ENCODE measurements at places on chromosomes 7 and 10. TPM values are rescaled to one million over a fixed set of nuclear protein-coding genes. Genes with fewer than 3 reads are reported as not detected.

DNA sequence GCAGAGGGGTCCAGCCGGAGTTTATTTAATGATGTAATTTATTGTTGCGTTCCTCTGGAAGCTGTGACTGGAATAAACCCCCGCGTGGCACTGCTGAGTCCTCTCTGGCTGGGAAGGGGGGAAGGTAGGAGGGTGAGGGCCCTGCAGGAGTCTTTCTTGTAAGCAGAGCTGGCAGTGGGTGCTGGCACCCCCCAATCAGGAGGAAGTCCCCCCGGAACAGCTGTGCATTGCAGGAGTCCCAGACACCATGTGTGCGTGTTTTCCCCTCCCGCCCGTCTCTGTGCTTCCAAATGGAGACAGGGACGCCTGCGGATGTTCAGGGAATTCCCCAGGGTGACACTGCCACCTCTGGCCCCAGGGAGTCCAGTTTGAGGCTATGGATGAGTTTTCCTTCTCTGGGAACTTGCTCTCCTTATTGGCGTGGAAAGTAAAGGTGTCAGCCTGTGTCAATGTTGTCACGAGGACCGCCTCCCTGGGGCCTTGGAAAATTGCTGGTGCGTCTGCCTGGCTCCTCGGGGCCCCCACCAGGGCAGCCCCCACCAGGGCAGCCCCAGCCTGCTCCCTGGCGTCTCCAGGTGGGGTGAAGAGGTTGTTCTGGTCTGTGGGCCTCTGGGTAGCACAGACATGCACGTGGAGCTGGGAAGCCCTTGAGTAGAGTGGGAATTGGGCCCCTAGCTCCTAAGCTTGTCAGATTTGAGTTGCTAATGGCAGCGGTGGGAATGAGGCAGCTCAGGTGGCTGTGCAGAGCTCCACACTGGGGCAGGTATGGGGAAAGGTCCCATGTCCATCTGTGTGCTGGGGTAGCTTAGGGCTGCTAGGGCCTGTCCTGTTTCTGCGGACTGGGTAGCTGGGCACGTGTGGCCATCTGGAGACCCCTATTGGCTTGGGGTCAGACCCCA is 2.7 kb downstream of the FZD9 start:
- DNase-seq, result peak; percentile 44

HMX2 gene
- not detected for total RNA-seq

DNA sequence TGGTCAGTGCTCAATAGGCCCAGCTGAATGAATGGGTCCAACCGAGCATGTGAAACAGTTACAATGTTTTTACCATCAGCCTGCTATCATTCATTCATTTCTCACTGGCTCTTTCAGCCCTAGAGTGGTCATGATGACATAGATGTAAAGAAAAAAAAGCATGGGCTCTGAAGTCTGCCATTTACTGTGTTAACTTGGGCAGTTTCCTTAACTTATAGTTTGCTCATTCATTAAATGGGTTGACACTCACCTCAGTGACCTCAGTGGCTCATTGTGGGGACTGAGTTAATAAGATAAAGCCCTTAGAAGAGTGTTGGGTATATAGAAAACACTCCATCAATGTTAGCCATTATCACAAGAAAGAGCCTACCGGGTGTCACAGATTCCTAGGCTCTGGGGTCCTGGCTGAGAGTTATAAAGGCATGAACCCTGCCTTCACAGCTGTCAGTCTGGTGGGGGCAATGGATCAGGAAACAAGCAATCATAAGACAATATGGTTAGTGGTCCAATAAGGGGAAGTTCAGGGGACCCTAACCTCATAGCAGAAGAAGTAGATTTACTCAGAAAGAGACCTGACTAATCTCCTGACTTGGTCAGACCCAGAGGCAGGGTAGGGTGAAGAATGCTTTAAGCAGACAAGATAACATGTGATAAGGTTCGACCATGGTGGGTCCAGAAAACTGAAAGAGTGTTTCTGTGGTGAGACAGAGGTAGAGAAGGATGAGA is 29.7 kb upstream of the GPAM start:
- DNase-seq, result no peak

NPFFR1 gene
- total RNA-seq, result 0.30 TPM

- no peak for DNase-seq
Observed at GRCh38 chr10:103919648-103920025, 1.7 kb upstream of the STN1 start.

DNA sequence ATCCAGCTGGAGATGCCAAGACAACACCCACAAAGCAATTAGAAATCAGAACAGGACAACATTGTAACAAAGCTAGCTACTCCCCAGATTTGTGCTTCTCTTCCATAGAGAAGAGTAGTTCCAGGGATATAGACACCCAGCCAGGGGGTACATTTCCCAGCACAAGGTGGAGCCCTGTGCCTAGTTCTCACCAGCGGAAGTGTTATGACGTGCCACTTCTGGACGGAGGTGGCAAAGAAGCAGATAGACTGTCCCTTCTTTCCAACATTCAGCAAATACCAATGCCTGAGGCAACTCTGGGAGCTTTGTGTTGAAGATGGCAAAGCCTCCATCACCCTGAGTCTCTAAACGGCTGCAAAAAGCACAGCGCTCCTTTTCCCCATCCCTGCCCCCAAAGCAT is 23.4 kb upstream of the GSAP start:
- DNase-seq, result no peak

GIMAP2 gene
- 27.6 TPM for total RNA-seq
